ENCODE measurements at places on chromosomes 6 and 20.
A peak's percentile ranks its signal among the peaks of the same experiment; 100 is the strongest.

DNA sequence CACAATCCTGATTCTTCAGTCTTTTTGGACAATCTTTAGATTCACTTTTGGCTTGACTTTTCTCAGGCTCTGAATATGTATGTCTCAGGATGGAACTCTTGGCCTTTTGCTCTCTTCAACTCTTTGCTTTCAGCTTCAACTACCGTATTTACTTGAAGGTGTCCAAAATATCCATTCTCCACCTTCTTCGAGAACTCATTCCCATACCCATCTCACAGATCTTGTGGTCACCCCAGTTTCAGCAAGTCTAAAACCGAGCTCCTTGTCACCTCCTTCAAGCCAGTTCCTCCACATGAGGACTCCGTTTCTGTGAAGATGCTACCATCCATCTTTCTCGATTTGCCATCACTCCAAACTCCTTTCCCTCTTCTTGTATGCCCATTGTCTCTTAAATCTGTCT is 2.0 kb upstream of the MMP24 start:
- DNase-seq = no peak

DNA sequence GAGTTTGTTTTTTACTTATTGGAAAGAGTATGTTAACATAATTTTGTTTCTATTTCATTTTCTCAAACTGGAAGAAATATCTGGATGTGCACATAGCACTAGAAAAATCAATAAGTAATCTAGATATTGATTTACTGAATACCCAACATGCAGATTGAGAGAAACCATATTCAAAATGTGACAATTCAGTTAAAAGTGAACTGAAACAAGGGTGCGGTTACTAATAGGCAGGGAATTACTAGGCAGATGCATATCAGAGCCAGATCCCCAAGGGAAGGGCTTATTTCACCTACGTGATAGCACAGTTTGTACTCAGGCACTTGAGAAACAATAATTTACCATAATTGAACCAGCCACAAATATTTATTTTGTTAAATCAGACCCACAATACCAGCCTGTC is 493.1 kb upstream of the FLRT3 start:
- no peak for DNase-seq

- DNase-seq = no peak
Observed at GRCh38 chr20:10236540-10237533, 18.2 kb downstream of the SNAP25 start.

DNA sequence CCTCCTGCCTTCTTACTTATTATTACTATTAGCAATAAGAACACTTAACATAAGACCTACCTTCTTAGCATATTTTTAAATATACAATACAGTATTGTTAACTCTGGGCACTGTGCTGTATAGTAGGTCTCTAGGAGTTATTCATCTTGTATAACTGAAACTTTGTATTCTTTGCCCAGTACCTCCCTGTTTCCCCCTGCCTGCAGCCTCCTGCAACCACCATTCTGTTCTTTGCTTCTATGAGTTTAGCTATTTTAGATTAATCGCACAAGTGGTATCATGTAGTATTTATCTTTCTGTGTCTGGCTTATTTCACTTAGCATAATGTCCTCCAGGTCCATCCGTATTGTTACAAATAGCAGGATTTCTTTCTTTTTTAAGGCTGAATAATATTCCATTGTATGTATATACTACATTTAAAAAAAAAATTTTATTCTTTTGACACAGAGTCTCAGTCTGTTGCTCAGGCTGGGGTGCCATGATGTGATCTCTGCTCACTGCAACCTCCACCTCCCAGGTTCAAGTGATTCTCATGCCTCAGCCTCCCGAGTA is 4.4 kb downstream of the C6orf89 start:
- DNase-seq = no peak

- no peak for DNase-seq
Observed at GRCh38 chr6:44470115-44470464, 82.6 kb downstream of the CDC5L start.

DNA sequence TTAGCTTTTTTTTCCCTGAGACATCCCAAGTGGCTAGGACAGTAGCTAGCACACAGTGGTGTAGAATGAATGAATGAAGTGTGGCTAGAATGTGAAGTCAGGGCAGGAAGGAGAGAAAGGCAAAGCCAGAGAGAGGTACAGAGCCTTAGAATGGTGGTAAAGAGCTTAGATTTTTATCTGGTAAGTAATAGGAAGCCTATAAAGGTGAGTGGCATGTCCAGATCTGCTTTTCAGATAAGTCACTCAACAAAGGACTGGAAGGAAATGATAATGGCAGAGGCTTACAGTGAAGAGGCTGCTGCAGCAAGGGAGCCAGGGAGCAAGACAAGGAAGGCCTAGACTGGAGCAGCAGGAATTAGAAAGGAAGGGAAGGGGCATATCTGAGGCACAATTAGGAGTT is 96.0 kb upstream of the PRDM1 start:
- DNase-seq = no peak

DNA sequence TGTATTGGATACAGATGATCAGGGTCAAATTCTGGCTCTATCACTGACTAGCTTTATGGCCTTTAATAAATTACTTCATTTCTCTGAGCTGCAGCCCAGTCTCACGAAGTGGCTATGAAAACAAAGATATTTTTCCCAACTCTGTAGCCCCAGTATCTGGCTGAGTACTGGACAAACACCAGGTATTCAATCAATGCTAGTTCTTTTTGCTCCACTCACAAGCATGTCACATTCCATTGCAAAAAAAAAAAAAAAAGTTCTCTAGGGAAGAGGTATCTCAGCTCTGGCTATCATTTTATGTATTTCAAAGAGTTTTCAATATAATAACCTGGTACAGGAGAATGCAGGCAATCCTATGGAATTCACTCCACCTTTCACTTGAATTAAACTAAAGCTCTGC is 3.1 kb downstream of the CHD6 start:
- DNase-seq = no peak

- DNase-seq = no peak
Observed at GRCh38 chr6:15449011-15449410, 203.1 kb downstream of the JARID2 start.

- no peak for DNase-seq
Observed at GRCh38 chr6:2147766-2148448, 97.5 kb downstream of the GMDS start.

GRCh38 chr20:40710603-40711002 is 21.6 kb upstream of the MAFB start:
- DNase-seq = no peak

- no peak for DNase-seq
Observed at GRCh38 chr20:63136296-63136695, 79.6 kb downstream of the YTHDF1 start.

- DNase-seq = peak; percentile 46
Observed at GRCh38 chr20:63947638-63948456, 8.4 kb downstream of the UCKL1 start.

- DNase-seq = no peak
Observed at GRCh38 chr6:8707956-8708772, 272.8 kb upstream of the SLC35B3 start.

GRCh38 chr6:162173466-162173865 is 554.1 kb downstream of the PRKN start:
- DNase-seq = no peak

DNA sequence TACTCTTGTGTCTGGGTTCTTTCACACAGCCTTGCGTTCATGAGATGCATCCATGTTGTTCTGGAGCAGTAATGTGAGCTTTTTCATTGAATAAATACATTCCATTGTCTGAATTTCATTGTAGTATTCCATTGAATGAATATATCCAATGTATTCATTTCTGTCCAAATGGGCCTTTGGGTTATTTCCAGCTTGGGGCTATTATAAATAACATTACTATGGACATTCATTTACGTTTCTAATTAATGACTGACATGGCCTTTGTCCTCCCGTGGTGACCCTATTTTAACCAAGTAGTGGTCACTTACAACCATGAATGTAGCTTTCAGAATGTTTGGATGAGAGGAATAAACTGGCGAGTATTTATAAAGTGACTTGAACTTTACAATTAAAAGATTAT is 30.1 kb upstream of the NAA20 start:
- DNase-seq = no peak

GRCh38 chr6:74075896-74076295 is 379.9 kb downstream of the CD109 start:
- DNase-seq = no peak

DNA sequence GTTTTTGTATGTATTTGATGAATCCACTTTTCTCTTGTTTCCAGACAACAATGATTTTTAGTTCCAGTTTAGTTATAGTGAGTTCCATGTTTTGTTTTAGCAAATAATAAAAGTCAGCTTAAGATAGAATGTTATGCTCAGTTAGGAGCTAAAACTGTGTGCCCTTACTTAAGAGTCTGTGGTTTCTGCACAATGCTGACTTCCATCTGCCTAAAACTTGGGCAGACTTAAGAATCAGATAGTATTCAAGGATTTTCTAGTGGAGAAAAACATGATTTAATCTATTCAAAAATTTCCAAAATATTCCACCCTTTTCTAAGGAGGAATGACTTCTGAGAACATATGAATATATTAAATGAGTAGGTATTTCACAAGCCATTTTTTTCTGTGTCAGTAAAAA is 32.8 kb downstream of the LAMA4 start:
- DNase-seq = no peak

DNA sequence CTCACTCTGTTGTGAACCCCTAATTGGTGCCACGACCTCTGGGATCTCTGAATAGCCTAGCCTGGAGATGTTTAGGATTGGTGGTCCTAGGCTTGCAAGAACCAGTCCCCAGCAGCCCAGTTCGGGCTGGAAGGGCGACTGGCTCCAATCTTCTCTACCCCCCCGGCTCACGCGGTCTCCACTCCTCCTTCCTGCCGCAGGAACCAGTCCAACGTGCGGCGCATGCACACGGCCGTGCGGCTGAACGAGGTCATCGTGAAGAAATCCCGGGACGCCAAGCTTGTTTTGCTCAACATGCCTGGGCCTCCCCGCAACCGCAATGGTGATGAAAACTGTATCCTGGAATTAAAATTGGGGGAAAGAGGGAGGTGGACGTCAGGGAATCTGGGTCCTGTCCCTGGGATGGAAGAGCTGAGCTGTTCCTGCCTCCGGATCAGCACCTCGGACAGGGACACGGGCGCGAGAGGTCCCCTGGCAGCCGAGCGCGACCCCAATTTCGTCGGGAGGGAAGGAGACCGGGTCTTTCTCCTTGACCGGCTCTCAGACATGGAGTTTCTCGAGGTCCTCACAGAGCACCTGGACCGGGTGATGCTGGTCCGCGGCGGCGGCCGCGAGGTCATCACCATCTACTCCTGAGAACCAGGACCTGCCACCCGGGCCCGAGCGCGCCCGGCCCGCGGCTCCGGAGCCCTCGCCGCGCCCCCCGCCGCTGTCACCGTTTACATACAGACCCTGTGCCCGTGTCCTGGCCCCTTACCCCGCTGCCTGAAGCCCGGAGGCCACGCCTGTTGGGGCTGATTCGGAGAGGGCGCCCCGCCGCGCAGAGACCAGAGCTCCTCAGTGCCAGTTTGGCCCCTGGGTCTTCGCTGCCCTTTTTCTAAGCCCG is 28.2 kb downstream of the SLC12A5 start:
- DNase-seq = no peak

- no peak for DNase-seq
Observed at GRCh38 chr6:39608652-39609345, 116.4 kb downstream of the KIF6 start.

DNA sequence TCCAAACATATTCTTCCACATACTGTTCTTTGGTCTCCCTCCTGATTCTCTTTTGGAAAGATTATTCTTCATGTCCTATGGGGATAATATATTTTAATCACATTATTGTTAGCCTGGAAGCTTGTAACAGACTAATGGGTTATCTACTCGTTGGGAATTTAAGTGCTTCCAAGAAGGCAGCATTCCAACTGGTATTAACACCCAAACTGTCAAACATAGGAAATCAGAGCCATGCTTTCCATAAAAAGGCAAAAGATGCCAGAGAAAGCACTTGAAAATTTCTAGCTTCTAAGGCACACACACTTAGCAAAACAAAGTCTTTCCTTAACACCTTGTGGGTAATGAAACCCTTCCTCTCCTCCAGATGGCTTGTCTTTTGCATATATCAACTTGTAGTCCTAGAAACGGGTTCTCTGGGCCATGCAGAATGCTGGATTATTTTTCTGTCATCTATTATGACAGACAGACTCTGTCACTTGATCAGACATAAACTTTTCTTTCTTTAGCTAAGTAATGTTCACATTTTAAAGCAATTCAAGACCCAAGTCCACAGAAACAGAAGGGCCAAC is 41.5 kb downstream of the B4GALT5 start:
- DNase-seq = no peak

- DNase-seq = no peak
Observed at GRCh38 chr6:14312587-14312986, 195.0 kb downstream of the CD83 start.

DNA sequence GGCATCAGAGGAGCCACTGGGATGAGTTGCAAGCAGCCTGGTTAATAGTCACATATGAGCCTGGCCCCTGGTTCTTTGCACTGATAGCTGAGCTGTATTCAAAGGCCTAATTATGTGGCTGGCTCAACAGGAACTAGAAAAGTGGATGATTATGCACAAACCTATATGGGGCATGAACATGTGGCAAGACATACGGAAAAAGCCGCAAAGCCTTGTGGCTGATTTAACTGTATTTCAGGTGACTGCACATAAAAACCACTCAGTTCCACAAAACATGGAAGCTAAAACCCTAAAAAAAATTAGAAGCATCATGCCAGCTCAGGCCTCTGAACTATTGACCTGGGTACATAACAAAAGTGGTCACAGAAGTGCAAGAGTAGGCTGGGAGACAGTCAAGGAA is 13.0 kb upstream of the MUC22 start:
- no peak for DNase-seq

GRCh38 chr6:106568530-106568929 is 60.8 kb downstream of the RTN4IP1 start:
- DNase-seq = no peak

GRCh38 chr6:626236-626635 is 30.7 kb downstream of the HUS1B start:
- DNase-seq = no peak

GRCh38 chr6:107214655-107215054 is 99.3 kb upstream of the BEND3 start:
- DNase-seq = no peak

DNA sequence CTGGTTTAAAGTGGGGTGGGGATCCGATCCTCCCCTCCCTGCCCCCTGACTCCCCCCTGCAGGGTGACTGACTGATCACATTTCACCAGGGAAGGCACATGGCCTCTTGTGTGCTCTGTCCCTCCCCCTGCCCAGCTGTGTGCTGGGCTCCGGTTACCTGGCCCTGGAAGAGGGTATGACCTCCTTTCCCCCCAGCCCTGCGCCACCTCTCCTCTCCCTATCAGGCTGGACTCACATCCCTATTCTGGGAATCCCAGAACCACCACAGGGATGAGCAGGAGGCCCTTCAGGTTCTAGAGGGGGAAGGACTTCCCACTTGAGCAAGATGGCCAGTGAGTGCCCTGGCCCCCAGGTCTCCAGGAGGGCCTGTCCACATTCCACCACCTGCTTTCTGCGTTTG is 2.1 kb upstream of the IP6K3 start:
- no peak for DNase-seq

- DNase-seq = no peak
Observed at GRCh38 chr20:44651434-44651683, 140 bp downstream of the ADA start.

GRCh38 chr6:24931296-24931695 is 4.5 kb downstream of the RIPOR2 start:
- DNase-seq = no peak

GRCh38 chr6:31363811-31364210 is 6.8 kb upstream of the HLA-B start:
- DNase-seq = no peak

- no peak for DNase-seq
Observed at GRCh38 chr6:135258970-135259369, 77.9 kb downstream of the MYB start.

GRCh38 chr20:45948261-45948733 is 13.8 kb downstream of the PCIF1 start:
- DNase-seq = no peak
